Regular cardiac myocyte (primary cell): ENCODE measurements at places on chromosomes 2 and 18. TPM values are rescaled to one million over a fixed set of nuclear protein-coding genes. Genes with fewer than 3 reads are reported as not detected.

Gene DNAJC5G
- not detected in 2 replicates for total RNA-seq

Gene CTDP1
- total RNA-seq: 21.1 and 30.3 TPM in 2 replicates

Gene SH3RF3
- total RNA-seq: 2.8 and 2.9 TPM in 2 replicates

Gene SLC9A2
- under 0.01 TPM in 1 of 2 replicates, not detected in the other for total RNA-seq
